ENCODE measurements at places on chromosomes 5 and 9.

GRCh38 chr5:164361986-164362385 lies 856.6 kb downstream of the MAT2B start:
- DNase-seq, result no peak

DNA sequence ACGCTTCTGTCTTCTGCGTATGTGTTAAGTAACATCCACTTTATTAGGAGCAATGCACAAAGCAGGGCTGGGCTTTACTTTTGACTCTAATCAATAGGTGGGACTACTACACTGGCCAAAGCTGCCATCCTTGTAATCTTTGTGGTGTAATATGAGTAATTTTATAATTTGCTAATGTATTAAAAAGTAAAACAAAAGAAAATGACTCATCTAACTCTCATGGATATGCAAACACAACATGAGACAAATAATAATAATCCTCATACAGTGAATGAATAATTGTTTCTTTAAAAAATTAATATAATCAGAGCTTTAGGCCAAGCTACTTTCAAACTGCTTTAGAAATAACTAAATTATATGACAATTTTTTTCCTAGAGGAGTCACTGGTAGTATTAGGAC lies 90.7 kb downstream of the NR3C1 start:
- DNase-seq, result no peak

GRCh38 chr5:128572930-128573319 lies 34.9 kb upstream of the FBN2 start:
- DNase-seq, result no peak

- no peak for DNase-seq
Observed at GRCh38 chr5:113236536-113237288, 198.1 kb downstream of the TSSK1B start.

- DNase-seq, result no peak
Observed at GRCh38 chr9:131329241-131329641, 39.7 kb downstream of the PLPP7 start.

GRCh38 chr5:109630093-109630492 lies 59.6 kb upstream of the MAN2A1 start:
- no peak for DNase-seq

DNA sequence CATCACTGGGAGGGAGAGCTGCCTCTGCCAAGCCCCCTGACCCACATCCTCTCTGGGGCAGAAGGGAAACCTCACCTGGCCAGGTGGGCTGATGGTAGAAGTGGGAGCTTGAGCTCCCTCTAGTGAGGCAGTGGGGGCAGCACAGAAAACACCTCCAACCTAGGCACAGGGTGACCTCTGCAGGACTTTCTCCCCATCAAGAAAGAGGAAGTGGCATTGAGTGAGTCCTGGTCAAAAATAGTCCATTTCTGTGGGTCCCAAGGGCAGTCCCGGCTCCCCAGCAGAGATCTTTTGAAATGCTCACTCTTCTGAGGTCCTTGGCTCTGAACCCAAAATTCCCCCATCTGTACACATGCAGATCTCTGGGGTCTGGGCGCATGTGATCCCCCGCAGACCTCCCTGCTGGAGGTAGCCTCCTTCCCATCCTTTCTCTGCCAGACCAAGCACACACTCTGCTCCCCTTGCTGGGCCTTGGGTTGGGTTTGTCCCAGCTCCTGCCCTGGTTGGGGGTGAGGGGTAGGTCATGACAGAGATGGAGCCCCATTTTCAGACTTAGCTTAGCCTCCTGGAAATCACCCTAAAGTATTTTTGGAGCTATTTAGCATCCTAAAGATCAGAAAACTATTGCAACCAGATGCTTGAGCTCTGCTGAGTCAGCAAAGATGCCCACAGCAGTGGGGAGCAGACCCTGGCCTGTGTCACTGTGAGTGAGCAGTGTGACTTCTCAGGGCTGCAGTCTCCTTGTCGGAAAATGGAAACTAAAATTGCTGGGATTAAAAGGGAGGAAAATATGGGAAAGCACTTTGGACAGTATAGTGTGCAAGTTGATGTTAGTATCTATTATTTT lies 41.6 kb upstream of the LCP2 start:
- no peak for DNase-seq

DNA sequence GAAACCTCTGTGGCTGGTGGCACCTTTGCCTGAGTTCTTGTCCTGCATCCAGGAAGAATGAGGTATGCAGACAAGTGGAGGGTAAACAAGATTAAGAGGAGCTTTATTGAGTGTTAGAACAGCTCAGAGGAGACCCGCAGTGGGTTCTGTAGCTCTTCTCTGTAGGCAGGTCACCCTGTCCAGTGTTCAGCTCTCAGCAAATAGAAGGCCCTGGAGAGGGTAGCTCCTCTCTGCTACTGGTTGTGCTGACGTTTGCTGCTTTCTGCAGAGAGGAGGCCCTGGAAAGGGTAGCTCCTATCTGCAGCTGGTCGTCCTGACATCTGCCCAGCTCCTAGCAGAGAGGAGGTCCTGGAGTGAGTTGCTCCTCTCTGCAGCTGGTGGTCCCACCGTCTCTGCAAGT lies 96.8 kb upstream of the CCDC112 start:
- no peak for DNase-seq

DNA sequence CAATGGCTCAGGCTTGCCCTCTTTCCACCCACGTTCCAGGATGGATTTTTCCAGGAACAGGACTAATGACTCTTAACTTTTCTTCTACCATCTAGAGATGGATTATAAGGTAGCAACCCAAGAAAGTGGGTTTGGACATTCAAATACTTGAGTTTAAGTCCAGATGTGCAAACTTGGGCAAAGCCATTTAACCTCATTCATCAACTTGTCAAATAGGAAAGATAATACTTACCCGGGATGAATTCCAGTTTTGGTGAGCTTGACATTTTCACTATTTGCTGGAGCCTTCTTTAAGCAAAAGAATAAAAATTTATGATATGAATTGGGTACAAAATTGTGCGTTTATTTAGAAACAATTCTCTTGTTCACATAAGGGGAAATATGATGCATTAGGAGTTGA lies 44.3 kb upstream of the ZBED3 start:
- DNase-seq, result no peak

DNA sequence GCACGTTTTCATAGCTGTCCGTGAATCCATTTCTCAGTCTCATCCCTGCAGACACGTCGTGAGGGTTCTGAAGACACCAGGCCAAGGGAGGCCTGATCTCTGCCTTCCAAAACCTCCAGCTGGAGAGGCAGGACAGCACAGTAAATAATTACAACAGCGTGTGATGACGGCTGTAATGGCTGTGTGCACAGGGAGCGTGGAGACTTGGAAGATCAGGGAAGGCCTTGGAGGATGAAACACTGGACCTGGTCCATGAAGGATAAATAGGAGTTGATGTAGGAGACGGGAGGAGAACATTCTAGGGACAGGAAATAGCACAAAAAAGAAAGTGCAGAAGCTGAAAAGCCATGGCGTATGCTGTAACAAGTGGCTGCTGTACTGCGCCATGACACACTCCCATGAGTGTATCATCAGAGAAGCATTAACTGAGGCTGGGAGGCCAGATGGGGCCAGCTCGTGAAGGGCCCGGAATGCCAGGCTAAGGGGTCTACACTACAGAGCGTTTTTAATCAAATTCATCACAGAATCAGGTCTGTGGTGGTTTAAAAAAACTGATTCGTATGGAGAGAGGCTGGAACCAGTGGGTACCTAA lies 97.2 kb downstream of the CRB2 start:
- DNase-seq, result no peak

GRCh38 chr5:174715804-174716203 lies 8.6 kb upstream of the MSX2 start:
- DNase-seq, result no peak

- DNase-seq, result no peak
Observed at GRCh38 chr5:151810449-151810848, 38.7 kb downstream of the G3BP1 start.

DNA sequence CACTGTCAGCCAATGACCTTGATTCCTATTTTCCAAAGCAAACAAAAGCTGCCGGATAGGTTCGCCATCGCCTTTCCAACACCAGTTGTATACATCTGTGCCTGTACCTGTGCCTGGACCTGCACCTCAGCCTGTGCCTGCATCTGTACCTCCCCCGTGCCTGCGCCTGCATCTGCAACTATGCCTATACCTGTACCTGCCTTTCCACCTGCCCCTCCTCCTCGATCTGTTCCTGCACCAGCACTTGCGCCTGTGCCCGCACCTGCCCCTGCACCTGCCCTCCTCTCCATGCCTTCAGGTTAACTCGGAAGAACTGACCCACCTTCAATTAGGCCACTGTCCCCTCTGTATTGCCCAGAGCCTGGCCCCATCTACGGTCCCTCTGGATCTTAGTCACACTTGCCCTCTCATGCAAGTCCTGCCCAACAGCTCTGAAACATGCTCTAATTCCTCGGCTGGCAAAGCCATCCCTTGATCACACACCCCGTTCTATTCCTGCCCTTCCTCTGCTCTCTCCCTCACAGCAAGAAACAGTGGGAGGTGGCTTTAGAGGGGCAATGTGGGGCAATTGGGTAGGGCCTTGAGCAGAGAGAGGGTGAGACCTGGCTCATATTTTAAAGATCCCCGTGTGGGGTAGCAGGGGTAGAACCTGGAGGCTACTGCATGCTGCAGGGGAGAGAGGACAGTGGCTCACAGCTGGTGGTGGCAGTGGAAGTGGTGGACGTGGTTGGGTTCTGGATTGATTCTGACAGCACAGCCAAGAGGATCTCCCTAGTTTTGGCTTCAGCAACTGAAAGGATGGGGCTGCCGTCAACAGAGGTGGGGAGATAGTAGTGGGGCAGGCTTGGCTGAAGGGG lies 59.6 kb upstream of the PHYKPL start:
- DNase-seq, result no peak

- no peak for DNase-seq
Observed at GRCh38 chr5:153237671-153238332, 252.7 kb upstream of the GRIA1 start.

DNA sequence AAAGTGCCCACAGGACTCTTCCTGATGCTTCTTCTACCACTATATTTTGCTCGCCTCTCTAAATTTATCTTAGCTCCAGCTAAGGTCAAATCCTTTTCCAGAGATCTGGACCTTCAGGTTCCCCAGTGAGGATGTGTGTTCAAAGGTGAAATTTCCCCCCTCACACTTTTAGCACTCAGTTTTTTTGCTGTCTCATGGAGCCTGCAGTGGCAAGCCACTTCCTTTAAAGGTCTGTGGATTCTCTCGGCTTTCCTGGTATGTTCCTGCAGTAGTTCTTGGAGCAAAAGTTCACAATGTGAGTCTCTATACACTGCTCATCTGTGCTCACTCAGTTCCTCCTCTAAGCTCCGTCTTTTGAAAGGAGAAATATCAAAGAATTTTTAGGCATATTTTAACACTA lies 181.4 kb downstream of the LURAP1L start:
- no peak for DNase-seq

GRCh38 chr9:124880501-124880900 lies 18.6 kb downstream of the ARPC5L start:
- DNase-seq, result no peak

GRCh38 chr9:36337865-36338264 lies 62.2 kb downstream of the RNF38 start:
- no peak for DNase-seq

Data from H54 (cell line).